ENCODE measurements at places on chromosomes 2 and 18.
A peak's percentile ranks its signal among the peaks of the same experiment; 100 is the strongest.

- no peak for DNase-seq
These were observed 140.7 kb downstream of the RND3 start for GRCh38 chr2:150346806-150347205.

- DNase-seq = peak; percentile 61
These were observed 16.6 kb downstream of the NIF3L1 start for GRCh38 chr2:200905618-200906296.

- no peak for DNase-seq
These were observed 33.9 kb upstream of the BMP10 start for GRCh38 chr2:68905116-68905515.

DNA sequence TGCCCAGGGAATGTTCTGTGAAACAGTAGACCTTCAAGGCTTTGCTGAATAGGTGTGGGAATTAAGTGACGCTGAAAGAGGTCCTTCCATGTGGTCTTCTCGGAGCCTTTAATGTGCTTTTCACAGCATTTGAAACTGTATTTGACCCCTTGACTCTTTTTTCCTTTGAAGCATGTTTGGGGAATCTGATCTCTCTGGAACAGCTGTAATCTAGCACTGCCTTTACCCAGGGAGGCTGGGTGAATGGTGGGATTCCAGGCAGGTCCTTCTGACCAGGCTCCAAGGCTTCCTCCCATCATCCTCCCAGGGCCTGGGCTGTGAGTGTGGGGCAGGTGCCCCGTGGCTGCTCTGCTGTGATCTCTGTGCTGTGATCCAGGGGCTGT lies 4.2 kb downstream of the ZAP70 start:
- DNase-seq = no peak

DNA sequence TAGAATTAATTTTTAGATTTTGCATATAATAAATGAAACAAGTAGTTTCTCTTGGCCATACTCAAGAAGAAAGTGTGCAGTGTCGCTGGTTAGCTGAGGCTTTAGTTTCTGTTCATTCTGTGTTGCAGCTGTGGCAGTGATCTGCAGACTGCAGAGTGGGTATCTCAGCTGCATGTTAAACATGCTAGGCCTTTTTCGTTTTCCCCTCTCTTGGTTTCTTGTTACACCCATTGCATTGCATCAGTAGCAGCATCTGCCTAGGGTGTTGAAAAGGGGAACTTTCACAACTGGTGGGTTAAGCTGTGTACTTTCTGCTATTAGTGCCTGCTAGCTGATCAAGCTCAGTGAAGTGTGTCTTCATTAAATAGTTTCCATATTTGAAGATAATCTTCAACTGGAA lies 51.3 kb downstream of the ACSL3 start:
- peak; percentile 30 for DNase-seq

DNA sequence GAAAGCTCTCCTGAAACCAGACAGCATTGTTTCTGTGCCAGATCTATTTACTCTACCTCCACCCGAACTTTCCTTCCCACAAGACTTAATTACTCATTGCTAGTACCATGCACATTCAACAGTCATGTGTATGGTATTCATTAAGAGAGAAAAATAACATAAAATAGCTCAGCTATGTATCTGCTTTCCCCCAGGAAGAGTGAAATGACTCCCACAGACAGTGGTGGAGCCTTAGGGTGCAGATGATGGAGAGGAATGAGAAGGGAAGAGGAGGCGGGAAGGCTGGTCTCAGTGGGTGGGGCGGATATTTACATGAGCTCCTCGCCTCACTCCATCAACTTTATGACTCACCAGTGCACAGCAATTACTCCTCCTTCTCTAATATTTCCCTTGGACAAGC lies 724.5 kb downstream of the EPHA4 start:
- peak; percentile 85 for DNase-seq

DNA sequence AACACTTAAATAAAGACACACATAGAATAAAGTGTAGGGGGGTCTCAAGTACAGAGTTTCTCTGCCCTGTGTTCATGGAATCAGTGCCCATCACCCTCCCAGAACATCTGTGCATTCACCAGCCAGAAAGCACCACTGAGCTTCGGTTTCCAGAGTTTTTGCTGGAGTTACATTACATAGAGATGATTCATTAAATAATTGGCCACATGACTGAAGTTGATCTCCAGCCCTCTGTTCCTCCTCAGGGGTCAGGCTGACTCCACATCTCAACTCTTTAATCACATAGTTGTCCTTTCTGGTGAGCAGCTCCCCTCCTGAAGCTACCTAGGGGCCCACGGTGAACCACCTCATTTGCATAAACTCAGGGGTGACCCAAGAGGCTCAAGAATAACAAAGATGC lies 129.8 kb downstream of the METTL4 start:
- peak; percentile 22 for DNase-seq

GRCh38 chr18:607930-608329 lies 11.1 kb downstream of the CLUL1 start:
- no peak for DNase-seq

GRCh38 chr2:118013221-118013723 lies 598 bp downstream of the CCDC93 start:
- DNase-seq = peak; percentile 29

DNA sequence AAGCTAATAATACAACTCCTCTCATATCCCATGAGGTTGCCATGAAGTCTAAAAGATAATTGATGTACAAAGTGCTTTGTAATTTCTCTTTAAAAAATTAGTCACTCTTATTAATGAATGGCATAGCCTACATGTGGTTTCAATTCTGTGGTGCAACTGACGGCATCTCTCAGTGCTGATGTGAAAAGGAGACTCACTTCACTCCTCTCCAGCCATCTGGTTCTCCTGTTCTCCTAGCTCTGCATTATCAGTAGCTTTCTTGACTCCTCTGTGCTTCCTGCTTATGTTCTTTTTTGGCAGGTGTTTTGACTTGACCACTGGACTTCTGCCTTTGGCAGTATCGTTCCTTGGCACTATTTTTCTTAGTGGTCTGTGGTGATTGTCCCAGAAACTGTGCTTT lies 134.9 kb upstream of the ZFP36L2 start:
- peak; percentile 84 for DNase-seq

DNA sequence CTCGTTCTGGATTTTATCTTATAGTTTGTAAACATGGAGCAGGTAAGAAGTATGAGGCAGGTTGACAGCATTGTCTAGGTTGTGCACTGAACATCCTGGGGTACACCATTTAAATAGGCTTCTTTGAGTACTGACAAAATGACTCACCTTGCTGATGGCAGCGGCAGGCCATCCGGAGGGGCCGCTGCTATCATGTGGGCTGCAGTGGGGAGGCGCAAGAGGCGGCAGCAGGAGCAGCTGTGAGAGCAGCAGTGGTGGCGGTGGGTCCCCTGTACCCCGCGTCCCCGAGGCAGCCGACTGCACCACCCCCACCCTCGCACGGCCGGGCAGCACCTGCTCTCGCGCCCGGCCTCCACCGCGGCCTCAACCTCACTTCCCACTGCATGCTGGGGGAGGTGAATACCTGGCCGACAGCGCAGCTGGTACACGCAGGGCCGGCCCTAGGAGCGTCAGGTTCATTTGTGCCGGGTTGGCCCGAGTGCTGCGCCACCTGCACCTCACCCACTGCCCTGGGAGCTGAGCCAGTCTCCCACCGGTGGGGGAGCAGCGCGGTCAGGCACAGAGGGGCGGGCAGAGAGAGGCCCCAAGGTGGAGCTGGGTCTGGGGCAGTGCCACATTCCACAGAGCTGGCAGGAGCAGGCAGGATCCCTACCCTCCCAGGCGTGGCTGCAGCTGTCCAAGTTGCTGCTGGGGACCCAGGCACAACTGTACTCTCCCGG lies 154.5 kb upstream of the RBMS1 start:
- no peak for DNase-seq

DNA sequence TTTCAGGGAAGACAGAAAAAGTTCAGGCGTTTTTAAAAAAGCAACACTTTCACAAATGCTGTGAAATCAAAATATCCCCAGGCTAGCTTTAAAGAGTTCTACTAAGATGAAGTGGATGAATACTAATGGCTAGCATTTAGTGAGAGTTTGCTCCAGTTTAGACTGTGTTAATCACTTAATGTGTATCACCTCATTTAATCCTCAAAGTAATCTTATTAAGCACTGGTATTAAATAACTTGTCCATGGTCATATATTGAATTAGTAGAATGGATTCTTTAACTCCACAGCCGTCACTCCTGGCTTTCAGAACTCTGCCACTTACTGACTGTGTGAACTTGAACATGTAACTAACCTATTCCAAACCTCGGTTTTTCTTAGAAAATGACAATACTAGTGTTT lies 66.0 kb downstream of the CABYR start:
- DNase-seq = no peak

- DNase-seq = no peak
These were observed 2.9 kb upstream of the MAB21L4 start for GRCh38 chr2:240898731-240899467.

- peak; percentile 39 for DNase-seq
These were observed 323.1 kb downstream of the SLC8A1 start for GRCh38 chr2:40128796-40129195.

- DNase-seq = peak; percentile 58
These were observed 166.1 kb downstream of the MTCL1 start for GRCh38 chr18:8871489-8871888.

- peak; percentile 10 for DNase-seq
These were observed 2136.2 kb upstream of the CELF4 start for GRCh38 chr18:39701839-39702238.

DNA sequence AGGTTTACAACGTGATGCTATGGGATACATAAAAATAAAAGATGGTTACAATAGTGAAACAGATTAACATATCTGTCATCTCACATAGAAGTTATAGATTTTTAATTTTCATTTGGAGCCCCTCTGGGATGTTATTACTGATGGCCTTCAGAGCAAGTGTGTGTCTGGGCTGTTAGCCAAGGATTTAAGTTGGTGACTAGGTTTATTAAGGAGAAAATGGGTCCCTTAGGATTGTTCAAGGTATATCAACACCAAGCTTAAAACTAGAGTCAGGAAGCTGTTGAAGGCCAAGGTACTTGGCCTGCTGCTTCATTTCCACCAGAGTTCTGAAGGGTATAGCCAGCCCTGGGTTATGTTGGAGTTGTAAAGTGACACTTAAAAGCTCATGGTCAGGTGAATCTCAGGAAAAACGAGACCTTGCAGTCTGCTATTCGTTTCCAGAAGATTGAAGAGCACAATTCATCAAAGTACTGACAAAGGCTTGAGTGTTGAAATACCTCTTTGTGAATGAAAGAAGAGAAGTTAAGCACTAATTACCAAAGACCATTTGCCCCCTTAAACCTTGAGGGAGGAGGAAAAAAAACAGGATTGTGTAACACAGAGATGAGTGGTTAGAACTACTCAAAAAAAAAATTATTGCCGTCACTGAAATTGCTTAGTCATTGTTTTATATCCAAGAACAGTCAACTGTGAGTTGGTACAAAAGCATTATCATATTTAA lies 48.4 kb downstream of the MAP2 start:
- peak; percentile 73 for DNase-seq

DNA sequence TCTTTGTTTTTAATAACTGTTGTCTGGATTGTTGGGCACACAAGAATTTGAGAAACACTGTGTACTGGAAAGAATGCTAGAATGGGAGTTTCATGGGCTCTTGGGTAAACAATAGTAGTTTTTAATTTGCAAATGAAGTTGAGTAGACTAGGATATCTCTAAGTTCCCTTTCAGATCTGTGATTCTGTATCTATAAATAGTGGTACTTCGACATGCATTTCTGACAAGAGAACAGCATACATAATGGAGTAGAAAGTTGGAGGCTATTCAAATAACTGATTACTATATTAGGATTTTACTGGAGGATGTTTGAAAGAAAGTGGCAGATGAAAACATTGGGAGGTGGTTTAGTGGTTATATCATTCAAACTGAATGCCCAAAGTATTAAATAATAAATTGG lies 29.5 kb downstream of the EPB41L5 start:
- DNase-seq = no peak

- DNase-seq = no peak
These were observed 1315.4 kb upstream of the NRXN1 start for GRCh38 chr2:52347292-52347691.

DNA sequence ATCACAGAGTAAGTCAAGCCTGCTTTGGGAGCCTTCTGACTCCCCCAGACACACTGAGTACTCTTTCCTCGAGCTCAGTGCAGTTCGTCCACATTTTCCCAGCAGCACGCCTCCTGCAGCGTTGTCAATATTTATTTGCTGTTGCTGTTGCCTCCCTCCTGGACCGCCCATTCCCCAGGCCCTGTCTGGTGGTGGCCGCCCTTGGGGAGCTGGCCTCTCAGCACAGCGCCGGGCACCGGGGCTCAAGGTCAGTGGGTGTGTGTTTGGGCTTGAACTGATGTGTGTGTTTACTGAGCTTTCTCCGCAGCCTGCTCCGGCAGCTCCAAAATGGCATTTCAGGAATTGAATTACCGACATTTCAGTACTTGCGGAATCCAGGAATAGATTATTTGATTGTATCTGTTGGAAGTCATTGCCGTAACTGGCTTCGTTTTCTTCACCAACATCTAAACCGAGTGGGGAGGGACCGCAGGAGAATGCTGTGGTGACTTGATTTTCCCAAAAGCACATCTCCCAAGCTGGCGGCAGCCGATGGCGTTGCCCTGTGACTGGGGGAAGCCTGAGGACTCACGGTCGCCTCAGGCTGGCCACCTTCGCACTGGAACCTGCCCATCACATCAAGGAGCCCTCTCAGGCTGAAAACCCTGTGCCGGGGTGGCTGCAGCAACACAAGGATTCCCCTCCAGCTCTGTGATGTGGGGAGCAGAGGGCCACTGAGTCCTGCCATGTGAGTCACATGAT lies 66.0 kb downstream of the HPCAL1 start:
- DNase-seq = no peak
